ENCODE measurements at places on chromosomes 6 and 20.

DNA sequence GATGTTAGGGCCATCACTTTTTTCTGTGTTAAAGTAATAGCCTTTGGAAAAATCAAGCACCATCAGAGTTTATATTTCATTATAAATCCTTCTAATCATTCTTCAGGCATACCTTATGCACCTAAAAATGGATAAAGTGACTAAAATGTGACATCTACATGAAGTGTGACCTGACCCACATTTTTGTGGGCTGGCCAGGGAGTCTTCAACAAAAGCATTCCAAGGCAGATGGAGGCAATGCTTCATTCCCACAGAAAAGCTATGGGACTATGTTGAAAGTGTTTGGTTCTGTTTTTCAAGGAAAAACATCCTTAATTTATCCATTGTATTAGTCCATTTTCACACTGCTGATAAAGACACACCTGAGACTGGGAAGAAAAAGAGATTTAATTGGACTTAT lies 58.8 kb upstream of the LTV1 start:
- DNase-seq: no peak

- no peak for DNase-seq
Observed at GRCh38 chr6:120320481-120321162, 971.1 kb upstream of the MAN1A1 start.

DNA sequence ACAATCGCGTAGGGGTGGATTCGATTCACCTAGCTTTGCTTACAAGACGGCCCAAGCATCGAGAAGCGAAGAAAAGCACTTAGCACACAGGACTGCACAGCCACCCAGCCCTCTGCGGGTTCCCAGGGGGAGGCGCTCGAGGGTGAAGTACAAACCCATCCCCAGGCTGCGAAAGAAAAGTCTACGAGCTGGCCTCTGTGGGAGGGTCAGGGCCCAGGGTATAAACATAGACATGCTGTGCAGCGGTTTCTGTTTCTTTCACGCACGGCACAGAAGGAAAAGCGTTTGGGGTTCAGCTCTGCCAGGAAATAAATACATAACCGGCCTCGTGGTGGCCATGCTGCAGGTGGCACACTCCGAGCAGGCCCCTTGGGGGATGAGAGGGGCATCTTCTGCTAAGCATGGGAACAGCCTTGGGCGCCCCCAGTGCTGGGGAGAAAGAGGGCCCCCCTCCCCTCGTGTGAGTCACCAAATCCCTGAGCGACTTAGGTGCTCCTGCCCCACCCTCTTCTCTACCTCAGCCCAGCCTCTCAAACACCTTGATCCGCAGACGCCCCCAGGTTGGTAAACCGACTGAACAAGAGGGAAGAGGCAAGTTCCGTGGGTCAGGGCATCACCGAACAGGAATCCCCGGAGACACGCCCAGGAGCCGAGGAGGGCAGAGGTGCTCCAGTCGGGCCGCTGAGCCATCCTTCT lies 91.6 kb upstream of the RIPOR2 start:
- DNase-seq: no peak

- DNase-seq: no peak
Observed at GRCh38 chr6:111031151-111031550, 49.3 kb downstream of the RPF2 start.

- no peak for DNase-seq
Observed at GRCh38 chr20:63636752-63637628, 10.1 kb upstream of the GMEB2 start.

DNA sequence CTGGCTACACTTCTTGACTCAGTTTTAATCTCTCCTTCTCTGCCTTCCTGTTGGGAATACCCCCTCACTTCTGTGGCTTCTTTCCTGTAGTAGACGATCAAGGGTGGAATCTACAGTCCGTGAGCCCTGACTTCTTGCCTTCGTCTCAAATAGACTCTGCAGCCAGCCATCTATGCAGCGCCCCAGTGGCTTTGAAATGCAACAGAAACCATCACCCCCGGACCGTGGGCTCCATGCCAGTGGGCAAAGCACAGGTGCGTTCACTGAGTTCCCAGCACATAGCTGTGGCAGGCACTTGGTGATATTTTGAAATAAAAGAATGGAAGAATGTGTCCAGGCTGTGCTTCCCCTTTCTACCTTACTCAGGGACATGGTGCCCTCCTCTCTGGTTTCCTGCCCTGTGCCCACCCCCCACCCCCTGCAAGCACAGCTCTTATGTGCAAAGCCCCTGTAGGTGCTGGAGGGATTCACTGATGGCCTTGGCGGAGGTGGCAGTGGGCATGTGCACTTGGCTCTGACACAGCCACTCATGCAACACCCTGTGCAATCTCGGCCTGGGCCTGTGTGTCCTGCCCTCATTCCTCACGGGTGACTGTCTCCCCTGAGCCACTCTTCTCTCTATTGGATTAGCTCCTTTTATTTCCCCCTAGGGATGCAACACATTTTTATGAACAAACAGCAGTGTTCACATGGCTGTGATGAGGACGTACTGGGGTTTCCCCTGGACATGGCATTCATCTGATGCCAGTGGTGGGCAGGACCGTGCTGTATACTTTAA lies 5.5 kb upstream of the CDSN start:
- no peak for DNase-seq

DNA sequence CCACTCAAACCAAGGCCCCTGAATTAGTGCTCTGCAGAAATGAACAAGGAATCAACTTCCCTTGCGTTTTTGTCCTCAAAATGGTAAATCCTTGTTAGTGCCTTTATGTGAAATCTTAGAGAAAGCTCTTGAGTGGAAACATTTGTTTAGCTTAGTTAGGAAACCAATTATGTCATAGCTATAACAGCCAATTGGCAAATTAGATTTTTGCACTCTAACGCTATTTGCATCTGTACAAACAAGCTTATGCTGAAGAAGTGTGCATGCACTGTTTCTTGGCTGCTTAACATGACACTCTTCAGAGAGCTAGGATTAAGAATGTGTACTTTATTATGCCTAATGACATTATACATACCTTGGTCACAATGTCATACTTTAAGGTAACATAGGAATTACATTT lies 622.6 kb upstream of the SLC35B3 start:
- no peak for DNase-seq

GRCh38 chr6:55895972-55896730 lies 20.8 kb upstream of the BMP5 start:
- DNase-seq: no peak

DNA sequence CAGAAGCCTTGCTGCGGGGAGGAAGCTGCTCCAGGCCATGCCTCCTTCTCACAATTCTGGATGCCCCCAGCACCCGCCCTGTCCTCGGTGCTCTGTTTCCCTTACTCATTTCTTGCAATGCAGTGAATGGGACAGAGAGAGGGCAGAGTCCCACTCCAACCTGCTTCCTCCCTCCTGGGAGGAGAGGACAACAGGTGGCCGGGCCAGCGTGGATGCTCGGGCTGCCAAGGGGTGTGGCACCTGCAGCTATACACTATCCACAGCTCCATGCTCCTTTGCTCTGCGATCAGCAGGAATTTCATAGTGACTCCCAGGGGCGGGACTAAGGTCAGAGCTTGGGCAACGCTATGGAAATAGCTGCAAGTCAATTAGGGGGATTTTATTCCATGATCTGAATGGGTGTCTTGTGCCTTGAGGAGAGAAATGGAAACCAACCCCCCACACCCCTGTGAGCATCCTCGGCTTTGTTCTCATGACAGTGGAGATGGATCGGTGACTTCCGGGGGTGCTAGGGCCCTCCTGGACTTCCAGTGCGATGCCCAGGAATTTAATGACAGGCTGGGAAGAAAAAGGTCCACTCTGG lies 192.5 kb downstream of the MYLK4 start:
- no peak for DNase-seq

DNA sequence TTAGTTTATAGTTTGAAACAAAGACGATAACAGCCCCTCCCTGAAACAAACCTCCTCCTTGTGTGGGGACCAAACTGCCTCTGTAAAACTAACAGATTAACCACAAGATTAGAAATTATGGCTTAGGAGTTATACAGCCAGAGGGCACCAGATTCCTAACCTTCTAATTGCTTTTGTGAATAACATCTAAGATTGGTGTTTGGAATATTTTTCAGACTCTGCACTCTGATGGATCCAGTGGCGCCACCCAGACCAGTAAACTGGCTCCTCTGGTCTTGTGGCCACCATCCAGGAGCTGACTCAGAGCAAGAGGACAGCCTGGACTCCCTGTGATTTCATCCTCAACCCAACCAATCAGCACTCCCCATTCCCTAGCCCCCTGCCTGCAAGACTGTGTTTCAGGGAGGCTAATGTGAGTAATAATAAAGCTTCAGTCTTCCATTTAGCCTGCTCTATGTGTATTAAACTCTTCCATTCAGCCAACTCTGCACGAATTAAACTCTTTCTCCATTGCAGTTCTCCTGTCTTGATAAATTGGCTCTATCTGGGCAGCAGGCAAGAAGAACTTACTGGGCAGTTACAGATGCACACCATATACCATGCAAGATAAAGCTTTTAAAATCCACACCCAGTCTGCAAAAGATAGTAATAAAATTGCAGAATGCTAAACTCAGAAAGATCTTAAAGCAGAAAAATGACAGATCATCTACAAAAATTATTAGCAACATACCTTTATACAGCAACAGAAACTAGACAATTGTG lies 58.5 kb upstream of the SLC22A16 start:
- no peak for DNase-seq

- DNase-seq: no peak
Observed at GRCh38 chr6:99022039-99022609, 74.4 kb upstream of the FBXL4 start.

DNA sequence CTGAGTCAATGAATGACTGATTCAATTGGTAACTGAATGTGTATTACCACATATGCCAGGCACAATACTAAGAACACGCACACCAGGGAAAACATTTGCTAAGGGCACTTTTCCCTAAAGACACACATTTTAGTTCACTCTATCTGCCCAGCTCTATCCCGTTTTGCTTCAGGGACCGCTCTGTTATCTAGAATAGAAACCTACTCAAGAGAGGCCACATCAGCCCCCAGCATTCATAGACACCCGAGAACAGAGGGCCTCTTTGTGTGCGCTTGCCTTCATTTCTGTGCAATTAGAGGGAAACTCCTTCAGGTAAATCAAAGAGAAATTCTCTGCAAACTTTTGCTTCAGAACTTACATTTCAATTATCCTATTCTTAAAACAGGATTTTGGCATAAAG lies 50.3 kb downstream of the DZANK1 start:
- DNase-seq: no peak

DNA sequence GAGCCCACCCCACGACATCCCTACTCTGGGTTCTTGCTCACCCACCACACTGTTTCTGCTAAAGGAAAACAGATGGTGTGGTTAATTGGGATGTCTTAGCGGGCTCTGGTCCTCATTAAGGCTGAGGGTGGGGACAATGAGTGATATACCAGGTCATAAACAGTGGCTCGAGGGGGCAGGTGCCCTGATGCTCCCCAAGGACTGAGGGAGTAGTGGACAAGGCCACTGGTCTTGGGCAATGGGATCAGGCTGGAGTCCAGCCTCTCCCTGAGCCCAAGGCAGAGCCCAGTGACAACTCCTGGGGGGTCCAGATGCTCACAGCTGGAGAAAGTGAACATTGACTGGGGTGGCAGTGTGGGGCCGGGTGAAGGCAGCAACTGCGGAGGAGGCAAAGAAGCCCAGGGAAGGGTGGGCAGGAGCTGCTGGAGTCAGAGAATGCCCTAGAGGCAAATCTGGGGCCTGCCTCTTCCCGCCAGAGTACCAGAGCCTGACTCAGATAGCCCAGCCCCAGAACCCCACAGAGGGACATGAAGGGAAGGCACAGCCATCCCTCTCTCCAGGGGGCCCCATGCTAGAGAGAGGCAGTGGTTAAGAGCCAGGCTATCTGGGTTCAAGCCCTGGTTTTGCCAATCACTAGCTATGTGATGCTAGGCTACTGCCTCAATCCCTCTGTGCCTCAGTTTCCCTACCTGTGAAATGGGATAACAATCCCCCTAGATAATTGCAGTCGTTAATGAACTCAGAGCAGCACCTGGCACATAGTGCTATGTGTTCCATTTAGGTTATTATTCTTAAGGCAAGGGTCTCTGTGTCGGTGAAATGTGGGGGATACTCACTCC lies 72.3 kb downstream of the MRPL14 start:
- no peak for DNase-seq

GRCh38 chr6:31836474-31837368 lies 9.2 kb downstream of the HSPA1B start:
- DNase-seq: no peak
